Activated CD4-positive, CD25-positive, alpha-beta regulatory T cell treated with anti-CD3 and anti-CD28 coated beads, Interleukin-2, amount 50 U/mL, for 16 hours (primary cell): ENCODE measurements at places on chromosomes 7 and 10.

GRCh38 chr7:144736880-144737493 is 98.9 kb downstream of the TPK1 start:
- no peak for DNase-seq

- no peak for DNase-seq
These were observed 17.0 kb downstream of the CHST12 start for GRCh38 chr7:2420216-2420933.

DNA sequence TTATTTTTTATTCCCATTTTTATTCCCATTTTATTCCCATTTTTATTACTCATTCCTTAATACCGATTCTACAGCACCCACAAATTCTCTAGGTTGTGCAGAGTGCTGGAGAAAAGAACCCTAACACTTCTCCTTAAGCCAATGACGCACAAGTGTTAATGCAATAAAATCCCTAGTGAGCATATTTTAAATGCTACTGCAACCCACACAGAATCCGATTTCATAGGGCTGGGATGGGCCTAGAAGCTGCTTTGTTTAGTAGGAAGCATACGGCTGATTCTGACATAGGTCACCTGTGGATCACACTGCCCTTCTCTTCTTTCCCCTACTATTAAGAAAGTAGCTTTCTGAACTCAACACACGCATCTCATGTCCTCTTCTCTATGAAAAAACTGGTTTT is 45.1 kb upstream of the CABCOCO1 start:
- no peak for DNase-seq

GRCh38 chr7:86950360-86950759 is 109.1 kb downstream of the ELAPOR2 start:
- DNase-seq: no peak

GRCh38 chr10:14670551-14671240 is 104.0 kb downstream of the FAM107B start:
- DNase-seq: no peak

- no peak for DNase-seq
These were observed 759.1 kb upstream of the IGFBP3 start for GRCh38 chr7:46680147-46680546.

- DNase-seq: no peak
These were observed 324.5 kb upstream of the KLF6 start for GRCh38 chr10:4109469-4109868.

GRCh38 chr7:138916731-138917130 is 64.5 kb downstream of the KIAA1549 start:
- no peak for DNase-seq

GRCh38 chr7:153090209-153090608 is 330.7 kb downstream of the ACTR3B start:
- no peak for DNase-seq

DNA sequence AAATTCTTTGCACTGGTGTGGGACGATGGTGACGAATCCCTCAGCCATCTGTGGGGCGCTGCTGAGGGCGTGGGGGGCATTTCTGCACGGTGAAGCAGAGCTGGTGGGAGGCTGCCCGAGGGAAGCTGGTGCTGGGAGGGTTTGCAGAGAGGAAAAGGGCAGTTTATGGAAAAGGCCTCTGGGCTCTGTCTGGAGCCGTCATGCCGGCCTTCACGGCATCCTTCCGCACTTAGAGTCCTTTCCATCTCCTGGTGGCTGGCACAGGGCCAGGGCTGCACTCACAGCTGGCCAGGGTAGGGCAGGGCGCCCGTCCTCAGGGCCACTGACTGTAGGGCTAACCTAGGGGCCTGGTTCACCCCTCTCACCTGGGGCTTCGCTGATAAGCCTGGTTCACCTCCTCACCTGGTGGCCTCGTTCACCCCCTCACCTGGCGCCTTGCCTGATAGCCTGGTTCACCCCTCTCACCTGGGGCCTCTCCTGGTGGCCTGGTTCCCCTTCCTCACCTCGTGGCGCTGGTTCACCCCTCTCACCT is 598 bp upstream of the AMZ1 start:
- no peak for DNase-seq

DNA sequence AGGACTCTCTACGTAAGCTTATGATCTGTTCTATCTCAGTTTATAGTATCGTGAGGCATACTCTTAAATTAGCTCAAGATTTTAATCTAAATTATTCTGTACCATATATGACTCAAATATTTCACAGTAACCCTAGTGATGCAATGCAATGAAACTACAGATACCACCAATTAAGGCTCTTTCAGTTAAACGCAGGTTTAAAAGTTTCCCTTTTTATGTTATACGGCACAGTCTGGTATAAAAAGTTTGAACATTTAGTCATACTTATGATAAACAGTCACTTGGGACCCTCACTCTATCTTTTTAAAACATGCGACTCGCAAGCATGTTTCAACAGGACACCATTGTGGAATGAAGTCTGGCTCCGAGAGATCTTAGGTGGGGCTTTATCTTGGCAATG is 107.2 kb downstream of the CDK6 start:
- no peak for DNase-seq

GRCh38 chr10:116742367-116743265 is at the start of gene HSPA12A:
HSPA12A (minus strand) TSS chr10:116742566; CDS start chr10:116742469, 97 bp downstream.
- DNase-seq: no peak

DNA sequence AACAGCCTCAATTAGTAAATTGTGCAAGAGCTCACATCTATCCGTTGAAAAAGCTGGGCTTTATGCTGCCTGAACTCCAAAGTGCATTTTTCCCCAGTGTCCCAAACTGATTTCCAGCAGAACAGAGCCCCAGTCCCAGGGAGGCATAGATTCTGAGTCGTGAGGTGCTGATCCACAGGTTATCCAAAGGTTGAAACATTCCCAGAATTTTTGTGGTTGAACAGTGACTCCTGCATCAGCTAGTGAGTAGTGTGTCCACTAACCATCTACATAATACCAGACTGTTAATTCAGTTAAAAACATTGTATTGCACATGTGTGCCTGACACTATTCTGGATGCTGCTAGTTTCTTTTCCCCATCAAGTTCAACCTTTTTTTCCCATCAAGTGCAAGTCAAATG is 761.5 kb downstream of the GATA3 start:
- DNase-seq: no peak

GRCh38 chr10:112801004-112801403 is 149.0 kb upstream of the TCF7L2 start:
- DNase-seq: no peak

DNA sequence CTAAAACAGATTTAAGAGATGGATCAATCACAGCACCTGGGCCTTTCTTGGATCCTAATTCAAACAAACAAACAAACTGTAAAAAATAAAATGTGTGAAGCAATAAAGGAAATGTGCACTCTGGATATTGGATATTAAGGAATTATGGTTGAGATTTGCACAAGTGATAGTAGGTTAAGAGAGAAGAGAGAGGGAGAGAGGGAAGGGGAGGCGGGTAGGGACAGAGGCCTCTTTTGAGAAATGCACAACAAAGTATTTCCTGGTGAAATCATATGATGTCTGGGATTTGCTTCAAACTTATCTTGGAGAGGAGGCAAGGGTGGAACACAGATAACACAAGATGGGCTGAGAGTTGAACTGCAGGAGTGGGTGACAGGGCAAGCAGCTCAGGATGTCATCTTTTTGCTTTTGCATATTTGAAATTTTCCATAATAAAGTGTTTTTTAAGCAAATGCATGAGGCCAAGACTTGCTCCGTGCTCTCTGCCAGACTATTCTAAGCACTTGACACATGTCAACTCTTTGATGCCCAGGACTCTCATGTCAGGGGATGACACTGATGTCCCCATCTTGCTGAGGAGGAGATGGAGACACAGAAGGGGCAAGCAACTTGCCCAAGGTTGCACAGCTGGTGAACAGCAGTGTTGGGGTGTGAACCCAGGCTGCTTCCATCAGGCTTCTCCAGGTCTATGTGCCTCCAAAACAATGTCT is 9.1 kb upstream of the AEBP1 start:
- no peak for DNase-seq

DNA sequence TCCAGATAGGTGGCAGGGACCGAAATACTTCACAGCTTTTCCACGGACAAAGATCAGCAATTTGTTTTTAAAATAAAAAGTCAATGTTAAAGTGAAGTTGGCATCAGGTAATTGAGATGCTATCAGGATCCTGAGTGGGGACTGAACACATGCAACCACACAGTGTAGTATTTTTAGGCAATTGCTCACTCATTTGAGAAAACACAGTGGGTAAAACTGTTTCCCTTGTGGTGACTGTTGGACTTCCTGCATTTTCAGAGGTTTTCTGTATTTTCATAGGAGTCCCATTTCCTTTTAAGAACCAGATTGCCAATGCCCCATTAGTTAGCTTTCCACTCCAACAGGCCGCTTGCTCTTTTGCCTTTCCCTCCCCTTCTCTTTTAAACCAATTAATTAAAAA is 159.5 kb upstream of the ZNF32 start:
- DNase-seq: no peak

- DNase-seq: no peak
These were observed 161.3 kb downstream of the KLF6 start for GRCh38 chr10:3623746-3624145.

- no peak for DNase-seq
These were observed 178.3 kb downstream of the GRID1 start for GRCh38 chr10:86188326-86188725.

GRCh38 chr7:132407764-132408163 is 168.5 kb downstream of the PLXNA4 start:
- no peak for DNase-seq

DNA sequence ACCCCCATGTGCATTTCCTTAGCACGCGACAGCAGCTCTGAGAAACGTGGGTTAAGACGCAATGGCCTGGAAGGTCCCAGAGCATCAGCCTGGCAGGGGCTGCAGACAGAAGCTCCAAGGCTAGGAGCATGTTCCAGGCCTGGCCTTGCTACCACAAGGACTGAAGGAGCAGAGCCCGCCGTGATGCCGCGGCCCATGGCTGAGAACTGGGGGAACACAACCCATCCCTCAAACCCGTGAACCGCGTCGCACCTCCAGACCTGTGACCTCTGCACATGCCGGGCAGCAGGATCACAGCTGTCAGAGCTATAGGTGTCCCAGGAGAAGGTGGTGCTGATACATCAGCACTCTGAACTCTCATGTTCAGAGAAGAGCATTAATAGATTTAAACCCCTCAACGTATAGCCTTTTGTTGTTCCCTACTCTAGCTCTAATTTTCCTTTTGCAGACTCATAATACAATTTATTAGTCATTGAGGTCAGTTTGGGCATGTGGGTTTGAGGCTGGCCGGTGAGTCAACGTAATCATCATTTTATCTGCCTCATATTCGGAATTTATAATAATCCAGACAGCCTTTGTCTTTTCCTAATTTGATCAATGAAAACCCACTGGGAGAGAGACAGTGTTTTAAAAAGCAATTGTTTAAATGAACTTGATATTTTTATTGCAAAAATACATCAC is 222.5 kb upstream of the TCERG1L start:
- DNase-seq: no peak

GRCh38 chr10:104288355-104288754 is 19.4 kb downstream of the GSTO2 start:
- no peak for DNase-seq

DNA sequence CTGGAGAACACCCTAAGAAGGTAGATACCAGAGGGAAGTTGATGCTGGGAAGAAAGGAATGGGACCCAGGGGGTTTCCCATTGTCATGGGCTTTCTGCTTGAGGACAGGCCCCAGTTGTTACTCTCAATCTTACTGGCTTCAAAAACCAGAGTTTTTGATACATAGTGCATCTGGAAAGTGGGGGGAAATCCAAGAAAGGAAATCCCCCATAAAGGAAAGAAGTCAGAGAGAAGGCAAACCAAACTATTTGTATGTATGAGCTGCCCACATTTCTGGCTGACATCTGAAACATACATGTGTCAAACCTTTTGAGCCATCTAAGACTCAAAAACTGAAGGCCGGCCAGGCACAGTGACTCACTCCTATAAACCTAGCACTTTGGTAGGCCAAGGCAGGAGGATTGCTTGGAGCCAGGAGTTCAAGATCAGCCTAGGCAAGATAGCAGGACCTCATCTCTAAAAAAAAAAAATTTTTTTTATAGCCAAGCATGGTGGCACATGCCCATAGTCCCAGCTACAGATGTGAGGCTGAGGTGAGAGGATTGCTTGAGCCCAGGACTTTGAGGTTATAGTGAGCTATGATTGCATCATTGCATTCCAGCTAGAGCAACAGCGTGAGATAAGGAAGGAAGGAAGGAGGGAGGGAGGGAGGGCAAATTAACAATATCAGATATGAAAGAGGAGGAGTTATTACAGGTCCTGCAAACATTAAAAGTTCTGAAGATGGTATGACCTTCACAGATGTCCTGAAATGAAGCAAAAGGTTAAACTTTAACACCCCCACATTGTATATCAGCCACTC is 6.7 kb upstream of the COA1 start:
- DNase-seq: no peak

DNA sequence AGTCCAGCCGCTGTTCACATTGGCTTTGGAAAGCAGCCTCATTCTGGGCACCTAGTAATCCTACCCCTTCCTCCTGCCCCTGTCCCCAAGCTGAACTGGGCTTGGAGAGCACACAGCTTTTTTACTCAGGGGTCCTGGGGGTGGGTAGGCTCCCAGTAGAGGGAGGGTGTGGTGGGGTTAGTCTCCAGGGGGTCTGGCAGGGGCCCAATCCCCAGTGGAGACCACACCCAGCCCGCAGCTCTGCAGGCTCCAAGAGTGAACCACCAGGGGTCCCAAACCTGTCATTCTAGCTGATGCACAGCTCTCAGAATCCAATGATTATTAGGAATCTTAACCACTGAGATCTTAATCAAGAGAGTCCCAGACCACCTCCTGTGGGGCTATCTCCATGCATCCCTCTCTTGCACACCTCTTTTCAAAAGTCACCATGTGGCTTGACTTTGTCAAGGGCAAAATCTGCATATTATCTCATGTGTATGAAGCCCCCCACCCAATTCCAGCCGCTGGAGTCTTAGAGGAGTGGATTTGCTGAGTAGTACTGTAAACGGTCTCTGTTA is 2.7 kb downstream of the HOXA11 start:
- DNase-seq: no peak

GRCh38 chr10:77377034-77377433 is 260.6 kb downstream of the KCNMA1 start:
- DNase-seq: no peak

DNA sequence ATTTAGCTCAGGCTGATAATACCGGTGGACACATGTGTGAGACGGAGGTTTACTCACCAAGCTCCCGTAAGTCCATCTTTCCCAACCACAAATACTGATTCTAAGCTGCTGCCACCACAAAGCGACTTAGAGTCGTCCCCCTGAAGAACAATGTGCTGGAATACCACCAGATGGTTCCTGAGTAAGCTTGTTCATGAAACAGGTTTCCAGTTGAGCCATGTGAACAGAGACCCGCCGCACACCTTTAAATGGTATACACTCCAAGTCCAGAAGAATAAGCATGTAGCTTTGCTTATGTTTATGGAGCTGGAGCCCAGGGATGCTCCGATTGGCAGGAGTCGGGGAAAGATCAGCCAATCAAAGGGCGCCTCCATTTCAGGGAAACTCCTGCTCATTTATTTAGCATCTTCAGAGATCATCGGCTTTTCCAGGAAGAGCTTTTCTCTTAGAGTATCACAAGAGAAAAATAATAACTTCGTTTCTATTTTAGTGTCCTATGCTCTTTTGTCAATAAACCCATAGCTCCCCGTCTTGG is 261.6 kb upstream of the AOAH start:
- no peak for DNase-seq

- no peak for DNase-seq
These were observed 147.1 kb downstream of the RNF216 start for GRCh38 chr7:5634107-5634950.

- no peak for DNase-seq
These were observed 202.1 kb downstream of the HECW1 start for GRCh38 chr7:43314379-43315158.

- no peak for DNase-seq
These were observed 6.5 kb downstream of the ASL start for GRCh38 chr7:66082083-66082482.

- DNase-seq: no peak
These were observed 196.7 kb downstream of the KLF6 start for GRCh38 chr10:3588346-3588745.

GRCh38 chr10:20963056-20963455 is 65.9 kb upstream of the NEBL start:
- no peak for DNase-seq
